IMR-90 (cell line): ENCODE measurements at places on chromosomes 2 and 18. TPM values are rescaled to one million over a fixed set of nuclear protein-coding genes. Genes with fewer than 3 reads are reported as not detected.

RTP5 gene
- not detected in 2 replicates for total RNA-seq

TIA1 gene
- total RNA-seq = 93.3 and 103 TPM in 2 replicates

PPIL3 gene
- total RNA-seq = 35.1 and 49.2 TPM in 2 replicates

SMARCAL1 gene
- total RNA-seq = 10.8 and 13.6 TPM in 2 replicates

PRKAG3 gene
- total RNA-seq = not detected in 2 replicates

PSMA8 gene
- not detected in 2 replicates for total RNA-seq

DNA sequence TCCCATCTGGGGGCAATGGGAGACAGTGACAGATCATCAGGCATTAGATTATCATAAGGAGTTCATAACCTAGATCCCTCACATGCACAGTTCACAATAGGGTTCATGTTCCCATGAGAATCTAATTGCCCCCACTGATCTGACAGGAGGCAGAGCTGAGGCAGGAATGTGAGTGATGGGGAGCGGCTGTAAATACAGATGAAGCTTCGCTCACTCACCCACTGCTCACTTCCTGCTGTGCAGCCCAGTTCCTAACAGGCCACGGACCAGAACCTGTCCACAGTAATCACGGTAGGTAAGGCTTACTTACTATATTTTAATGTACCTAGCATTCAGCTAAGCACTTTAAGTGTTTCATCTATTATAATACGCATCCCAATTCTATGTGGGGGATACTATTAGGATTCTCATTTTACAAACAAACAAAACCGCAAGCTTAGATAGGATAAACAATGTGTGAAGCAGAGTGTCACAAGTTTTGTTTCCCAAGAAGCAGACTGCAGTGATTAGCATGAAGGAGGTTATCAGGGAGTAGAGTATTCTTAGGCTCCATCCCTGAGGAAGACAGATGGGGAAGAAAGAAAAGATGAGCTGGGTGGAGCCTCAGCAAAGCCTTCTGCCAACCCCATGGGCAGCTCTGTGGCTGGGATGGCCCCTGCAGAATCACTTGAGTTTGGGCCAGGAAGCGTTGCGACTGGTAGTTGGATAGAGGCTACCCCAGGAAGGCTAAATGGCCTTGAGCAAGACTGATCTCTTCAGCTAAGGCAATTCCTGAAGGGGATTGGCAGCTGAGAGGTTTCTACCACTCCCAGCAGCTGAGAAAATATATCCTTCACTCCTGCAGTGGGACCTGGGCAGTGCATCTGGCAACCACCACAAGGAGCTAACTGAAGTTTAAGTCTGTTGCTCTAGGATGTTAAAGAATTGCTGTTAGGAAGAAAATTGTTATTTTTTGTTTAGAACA lies 133.1 kb downstream of the MREG start:
- DNase-seq = peak; percentile 68

GRCh38 chr2:171943869-171944268 lies 21.6 kb downstream of the HAT1 start:
- DNase-seq = no peak

DNA sequence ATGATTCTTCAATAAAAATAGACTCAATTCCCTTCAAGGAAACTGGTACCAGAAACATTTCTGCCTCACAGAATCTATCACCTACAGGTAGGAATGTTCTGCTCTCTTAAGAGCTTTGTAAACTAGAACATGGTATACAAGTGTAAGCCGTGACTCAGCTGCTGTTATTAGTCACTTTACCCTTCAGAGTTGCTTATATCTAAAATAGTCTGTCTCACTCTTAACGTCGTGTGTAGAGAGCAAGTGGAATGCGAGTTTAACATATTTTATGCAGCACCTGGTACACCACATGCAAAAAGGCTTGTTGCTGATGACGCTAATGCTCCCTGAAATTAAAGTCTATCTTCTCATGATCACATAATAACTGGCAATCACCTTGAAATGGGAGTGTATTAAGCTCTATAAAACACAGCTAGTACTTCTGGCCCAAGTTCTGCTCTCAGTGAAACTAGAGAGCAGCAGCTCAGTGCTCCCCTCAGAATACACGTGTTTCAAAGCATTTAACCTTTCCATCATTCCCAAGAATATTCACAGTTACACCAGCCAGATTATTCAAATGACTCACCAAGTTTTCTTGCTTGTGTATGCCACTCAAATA lies 420.0 kb downstream of the ZEB2 start:
- DNase-seq = peak; percentile 98

- DNase-seq = no peak
These were observed 624.9 kb downstream of the CBLN2 start for GRCh38 chr18:71919211-71919610.

DNA sequence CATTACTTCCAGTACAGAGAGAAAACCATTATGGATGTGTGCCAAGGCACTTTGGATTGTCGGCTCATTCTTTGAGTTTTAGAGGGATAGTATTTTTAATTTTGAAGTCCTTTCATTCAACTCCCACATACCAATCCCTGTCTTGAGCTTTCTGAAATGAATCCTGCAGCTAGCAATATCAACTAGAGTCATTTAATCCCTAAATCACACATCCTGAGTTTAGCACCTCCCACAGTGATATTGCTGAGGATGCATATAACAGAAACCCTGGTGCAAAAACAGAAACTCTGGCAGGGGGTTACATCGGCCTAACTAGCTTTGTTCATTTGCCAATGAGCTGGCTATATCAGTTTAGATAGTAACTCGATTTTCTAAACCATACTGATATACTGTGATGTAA lies 427.3 kb downstream of the LRP1B start:
- DNase-seq = no peak

DNA sequence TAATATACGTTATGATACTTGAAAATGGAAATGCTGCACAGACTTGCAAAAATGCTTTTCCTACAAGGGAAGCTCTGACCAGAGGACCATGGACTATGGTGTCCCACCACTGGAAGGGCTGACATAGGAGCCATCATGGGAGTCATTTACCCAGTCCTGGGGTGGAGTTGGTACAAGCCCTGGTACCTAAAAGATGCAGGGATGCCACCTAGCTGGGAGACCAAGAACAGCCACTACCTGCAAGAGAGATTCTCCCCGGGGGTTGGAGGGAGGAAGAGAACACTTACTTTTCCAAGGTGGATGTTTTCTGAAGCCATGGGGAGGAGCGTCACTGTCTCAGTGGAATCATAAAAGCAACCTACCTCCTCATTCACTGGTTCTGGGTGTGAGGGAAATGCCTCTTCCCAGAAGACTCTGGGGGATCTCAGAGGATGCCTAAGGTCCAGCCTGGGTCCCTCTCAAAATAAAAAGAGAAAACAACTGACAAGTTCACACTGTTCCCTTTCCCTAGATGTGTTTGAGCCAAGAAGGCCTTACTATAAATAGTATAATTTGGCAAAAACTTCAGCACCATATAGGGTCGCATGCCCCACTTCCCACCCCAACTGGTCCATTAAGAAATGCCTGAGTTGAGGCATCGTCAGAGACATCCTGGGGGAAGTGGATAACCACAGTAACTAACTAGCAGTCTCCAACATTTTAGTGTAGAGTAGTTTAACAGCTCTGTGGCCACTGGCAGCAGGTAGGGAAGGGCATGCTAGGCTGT lies 39.9 kb downstream of the REEP1 start:
- DNase-seq = no peak

- DNase-seq = no peak
These were observed 4.3 kb downstream of the HPCAL1 start for GRCh38 chr2:10306901-10307463.

- DNase-seq = peak; percentile 85
These were observed 67.2 kb upstream of the NPAS2 start for GRCh38 chr2:100752628-100753333.

GRCh38 chr18:64179556-64180080 lies 30.7 kb upstream of the LINC00305 start:
- DNase-seq = no peak

DNA sequence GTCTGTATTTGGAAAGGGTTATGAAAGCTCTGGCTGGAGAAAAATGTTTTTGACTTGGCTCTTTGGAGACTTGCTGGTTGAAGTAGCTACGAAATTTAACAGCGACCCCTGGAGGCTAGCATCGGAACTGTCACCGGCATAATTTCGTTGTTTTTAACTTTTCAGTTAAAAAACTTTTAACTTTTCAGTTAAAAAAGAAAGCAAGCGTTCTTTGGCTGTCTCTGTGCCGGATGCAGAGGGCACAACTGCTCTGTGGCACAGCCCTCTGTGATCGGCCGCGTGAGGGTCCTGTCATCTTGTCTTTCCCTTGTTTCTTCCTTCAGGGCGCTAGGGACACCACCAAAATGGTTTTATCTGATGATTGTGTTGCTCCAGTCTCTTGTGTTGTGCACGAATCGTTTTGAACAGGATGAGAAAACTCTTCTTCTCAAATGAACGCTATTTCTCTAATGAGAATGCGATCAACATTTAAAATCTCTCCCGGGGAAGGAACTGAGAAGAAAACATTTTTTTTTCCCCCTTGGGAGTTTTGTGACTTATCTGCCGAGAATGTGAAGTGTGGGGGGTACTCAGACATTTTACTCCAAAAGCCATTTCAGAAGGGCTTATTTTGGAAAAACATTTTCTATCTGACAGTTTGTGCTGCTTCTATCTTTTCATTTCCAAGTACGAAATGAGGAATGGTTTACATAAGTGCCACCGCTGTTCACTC lies 57.1 kb downstream of the ADCYAP1 start:
- DNase-seq = peak; percentile 35

DNA sequence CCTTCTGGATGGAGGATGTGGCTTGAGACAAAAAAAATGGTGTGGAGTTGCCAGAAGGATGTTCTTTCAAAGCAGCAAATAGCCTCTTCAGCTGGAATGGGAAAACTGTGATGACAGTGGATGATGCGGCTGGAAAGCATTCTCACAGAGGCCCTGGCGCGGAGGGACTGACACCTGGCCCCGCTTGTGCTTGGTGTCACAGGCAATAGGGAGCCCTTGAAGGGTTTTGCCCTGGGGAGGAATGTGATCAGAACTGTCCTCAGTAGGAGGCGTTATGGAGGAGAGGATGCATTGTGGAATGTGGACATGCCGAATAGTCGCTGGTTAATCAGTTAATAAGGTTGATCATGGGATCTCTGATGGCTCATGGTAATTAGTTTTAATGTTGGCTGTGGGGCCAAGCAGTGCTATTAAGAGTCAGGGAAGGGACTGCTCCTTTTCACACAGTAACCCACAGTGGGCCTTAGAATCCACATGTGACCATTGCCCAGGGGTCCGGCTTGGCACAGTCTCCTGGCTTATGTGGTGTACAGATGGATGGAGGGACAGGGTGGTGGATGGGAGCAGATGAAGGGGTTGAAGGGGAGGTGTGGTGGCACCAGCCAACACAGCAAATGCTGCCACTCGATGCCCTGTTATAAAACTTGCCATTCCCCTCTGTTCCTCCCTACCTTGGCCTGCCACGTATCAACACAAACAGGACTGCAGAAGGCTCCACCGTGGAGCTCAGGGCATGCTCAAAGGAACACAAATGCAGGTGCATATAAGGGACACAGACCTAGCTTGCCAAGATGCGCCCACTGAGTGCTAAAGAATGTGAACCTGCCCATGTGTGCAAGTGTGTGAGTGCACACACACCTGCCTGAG lies 71.7 kb downstream of the CIB4 start:
- no peak for DNase-seq

- DNase-seq = no peak
These were observed 28.6 kb downstream of the MARCO start for GRCh38 chr2:118970396-118971135.

GRCh38 chr2:121103960-121104359 lies 181.0 kb downstream of the TFCP2L1 start:
- no peak for DNase-seq

GRCh38 chr18:79388043-79388442 lies 7.7 kb upstream of the NFATC1 start:
- DNase-seq = no peak

DNA sequence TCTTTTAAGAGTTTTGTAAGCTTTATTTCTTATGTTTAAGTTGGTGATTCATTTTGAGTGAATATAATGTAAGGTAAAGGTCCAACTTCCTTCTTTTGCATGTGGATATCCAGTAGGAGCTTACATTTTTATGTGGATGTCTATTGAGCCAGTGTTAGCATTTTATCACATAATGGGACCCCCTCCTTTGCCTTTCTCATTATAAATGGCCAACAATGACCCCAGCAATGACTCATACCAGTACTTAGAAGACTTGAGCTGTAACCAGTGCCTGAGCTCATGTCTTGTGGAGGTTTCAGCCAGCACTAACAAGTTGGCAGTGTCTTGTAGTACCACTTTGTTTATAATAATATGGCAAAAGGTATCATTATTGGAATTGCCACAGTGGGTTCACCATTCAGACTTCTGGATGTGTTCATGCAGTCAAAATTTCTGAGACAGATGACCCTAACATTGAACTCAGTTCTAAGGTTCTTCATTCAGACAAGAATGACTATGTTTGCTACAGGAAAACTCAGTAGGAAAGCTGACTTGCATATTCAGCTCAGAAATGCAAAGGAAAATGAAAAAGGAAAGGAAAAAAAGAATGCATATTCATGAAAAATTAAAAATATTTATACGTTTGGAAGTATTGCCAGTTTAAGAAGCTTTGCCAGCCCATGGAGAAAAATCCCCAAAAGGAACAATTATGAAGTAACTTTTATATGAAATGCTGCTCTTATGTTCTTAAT lies 41.0 kb downstream of the CDKL4 start:
- peak; percentile 25 for DNase-seq

DNA sequence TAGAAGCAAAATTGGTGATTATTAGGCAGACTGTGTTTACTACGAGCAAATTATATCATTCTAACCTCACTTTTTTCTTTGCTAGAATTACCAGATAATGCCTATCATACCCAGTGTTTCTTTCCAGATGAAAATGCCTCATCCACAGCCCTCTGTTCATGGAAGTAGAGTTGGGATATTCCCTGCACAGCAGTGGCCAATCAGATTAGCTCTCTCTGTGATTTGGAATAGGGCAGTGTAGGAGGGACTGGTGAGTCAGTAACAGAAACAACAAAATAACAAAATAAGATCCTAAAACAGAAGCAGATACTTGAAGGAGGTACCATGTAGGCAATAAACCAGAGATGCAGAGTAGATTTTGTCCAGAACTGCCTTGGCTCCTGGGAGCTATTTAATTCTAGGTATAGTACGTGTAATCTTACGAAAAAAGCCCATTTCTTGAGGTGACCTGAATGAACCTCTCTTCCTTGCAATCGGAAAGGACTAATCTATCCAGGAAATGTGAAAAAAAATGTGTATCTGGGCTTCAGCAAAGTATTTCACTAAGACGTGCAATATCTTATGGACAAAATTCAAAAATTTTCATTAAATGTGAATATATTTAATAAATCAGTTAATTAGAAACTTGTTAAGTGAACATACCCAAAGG lies 18.4 kb upstream of the TMEM17 start:
- DNase-seq = no peak
